NCI-H1048 (cell line): ENCODE measurements at places on chromosomes 1 and 21.

- no peak for DNase-seq
Measured at GRCh38 chr1:110627764-110628163, 21.6 kb upstream of the KCNA2 start.

DNA sequence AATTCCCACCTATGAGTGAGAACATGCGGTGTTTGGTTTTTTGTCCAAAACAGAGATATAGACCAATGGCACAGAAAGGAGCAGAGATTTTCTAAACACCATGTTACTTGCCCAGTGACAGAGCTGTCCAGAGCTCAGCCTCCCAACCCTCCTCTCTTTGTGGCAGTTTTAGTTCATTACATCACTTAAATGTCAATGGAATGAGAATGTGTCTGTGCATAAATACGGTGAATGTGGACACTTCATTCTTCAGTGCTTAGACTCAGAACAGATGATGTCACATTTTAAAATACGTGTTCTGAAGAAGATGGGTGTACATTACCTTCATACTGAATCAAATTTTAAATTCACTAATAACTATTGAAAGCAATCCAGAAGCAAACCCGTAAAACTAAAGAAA, 374.9 kb downstream of the DSCAM start:
- no peak for DNase-seq

DNA sequence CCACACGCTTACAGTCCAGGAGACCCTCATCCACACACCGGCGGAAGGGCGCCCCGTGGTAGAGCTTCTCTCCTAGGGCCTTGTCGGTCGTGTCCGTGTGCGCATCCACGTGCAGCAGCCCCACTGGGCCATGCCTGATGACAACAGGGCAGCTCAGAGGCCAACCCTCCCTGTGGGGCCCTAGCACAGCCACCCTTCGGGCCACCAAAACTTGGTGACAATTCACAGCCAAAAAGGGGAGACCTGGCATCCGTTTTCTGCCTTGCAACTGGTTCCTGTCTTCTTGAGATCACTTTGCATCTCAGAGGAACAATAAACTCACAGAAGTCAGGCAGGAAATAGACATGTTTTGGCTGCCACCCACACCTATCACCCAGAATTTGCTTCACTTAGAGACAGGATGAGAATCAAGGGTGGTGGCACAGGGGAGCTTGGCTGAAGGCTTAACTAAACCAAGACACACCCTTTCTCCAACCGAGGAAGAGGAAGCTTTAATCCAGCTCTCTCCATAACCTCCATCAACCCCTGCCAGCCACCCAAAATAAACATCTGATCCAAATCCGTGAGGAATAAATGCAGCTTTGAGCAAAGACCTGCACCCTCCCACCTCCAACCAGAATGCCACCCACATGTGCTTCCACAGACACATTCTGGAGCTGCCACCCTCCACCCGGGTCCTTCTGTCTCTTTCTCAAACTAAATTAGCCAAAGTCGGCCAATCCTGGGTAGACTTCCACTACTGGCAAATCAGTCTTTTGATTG, 5.7 kb downstream of the AGMAT start:
- DNase-seq, result no peak

GRCh38 chr1:192766876-192767275, 42.0 kb upstream of the RGS2 start:
- no peak for DNase-seq

DNA sequence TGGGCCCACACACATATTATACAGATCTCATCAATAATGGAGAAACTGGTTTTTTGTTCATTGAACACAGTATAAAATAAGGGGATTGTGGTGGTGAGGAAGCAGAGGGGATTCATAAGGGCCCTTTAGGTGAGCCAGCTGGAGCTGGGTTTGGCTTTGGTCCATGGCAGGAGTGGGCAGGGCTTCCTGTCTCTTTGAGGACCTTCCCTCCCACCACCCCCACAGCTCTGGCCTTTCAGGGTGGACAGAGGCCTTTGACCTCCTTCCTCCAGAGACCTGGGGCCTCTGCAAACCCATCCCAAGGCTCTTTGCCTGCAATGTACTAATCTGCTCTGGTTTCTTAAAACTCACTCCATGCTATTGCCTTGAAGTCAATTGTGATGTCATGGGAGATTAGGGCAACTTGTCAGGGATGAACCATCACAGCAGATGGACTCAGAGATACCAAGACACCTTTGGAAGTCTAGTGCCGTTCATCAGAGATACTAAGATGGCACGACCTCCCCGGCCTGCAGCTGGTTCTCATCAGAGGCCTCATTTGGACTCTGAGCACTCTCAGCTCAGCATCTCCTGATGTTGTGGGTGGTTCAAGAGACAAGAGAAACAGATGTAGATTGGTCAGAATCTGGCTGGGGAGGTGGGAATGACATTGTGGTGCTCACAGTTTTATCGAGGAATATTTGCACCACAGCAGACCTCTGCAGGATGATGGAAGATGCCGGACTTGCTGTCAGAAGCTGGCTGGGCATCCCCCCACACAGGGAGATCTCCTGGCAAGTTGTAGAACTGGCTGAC, 37.9 kb downstream of the LHX4 start:
- DNase-seq, result no peak

- no peak for DNase-seq
Measured at GRCh38 chr1:50438945-50439344, 15.7 kb upstream of the DMRTA2 start.

DNA sequence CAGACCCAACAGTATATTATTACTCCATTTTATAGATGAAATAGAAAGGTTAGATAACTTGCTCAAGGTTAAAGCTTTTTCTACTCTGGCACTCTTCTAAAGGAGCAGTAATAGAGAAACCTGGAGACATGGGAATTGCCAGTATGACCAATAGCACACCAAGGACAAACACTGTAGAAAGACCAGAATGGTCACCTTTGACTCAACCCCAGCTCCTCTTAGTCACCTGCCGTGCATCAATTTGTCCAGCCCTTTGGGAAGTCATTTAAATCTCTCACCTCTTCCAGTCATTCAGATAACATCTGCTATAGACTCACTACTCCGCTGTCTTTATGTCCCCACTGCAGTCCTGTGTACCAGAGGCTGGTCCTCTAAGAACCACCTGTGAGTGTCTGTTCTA, 23.9 kb upstream of the SLC44A3 start:
- DNase-seq, result no peak

- DNase-seq, result no peak
Measured at GRCh38 chr1:63921359-63921758, 147.5 kb downstream of the ROR1 start.

DNA sequence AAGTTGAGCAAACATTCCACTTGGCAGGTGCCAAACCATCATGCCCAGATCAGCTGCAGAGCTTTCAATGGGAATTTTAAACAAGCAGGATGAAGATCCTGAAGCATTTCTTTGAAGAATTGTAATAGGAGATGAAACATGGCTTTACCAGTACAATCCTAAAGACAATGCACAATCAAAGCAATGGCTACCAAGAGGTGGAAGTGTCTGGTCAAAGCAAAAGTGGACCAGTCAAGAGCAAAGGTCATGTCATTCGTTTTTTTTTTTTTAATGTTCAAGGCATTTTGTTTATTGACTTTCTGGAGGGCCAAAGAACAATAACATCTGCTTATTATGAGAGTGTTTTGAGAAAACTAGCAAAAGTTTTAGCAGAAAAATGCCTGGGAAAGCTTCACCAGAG, 3.0 kb upstream of the NDUFS5 start:
- DNase-seq, result no peak

DNA sequence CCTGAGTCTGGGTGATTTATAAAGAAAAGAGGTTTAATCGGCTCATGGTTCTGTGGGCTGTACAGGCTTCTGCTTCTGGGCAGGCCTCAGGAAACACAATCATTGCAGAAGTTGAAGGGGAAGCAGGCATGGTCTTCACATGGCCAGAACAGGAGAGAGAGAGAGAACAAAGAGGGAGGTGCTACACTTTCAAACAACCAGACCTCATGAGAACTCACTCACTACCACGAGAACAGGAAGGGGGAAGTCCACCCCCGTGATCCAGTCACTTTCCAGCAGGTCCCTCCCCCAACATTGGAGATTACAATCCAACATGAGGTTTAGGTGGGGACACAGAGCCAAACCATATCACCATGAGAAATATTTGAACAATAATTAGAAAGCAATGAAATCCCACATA, 222.9 kb downstream of the FAM72C start:
- DNase-seq, result no peak
